ENCODE measurements at places on chromosomes 6 and 20.

DNA sequence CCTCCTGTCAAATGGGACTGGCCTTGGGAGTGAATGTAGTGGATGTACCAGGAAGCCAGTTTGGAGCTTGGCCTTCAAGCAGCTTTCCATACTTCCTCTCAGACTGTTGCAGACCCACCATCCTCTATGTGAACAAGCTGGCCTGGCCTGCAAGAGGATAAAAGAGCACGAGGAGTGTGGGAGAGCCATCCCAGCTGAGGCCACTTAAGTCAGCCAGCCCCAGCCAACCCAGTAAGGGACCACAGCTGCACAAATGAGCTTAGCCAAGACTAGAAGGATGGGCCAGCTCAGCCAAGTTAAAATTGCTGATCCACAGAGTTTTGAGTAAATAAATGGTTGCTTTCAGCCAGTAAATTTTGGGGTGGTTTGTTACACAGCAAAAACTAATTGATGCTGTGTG, 156.9 kb upstream of the SOX4 start:
- no peaks in the 10 kb centered on the region for H3K36me3 ChIP-seq
- DNase-seq = no peak
- H3K4me3 ChIP-seq = no peak overlapping the region
- H3K27me3 ChIP-seq = no peaks in the 10 kb centered on the region
- peaks cover 4% of the 10 kb centered on the region for H3K4me1 ChIP-seq
- no peak overlapping the region for H3K27ac ChIP-seq

DNA sequence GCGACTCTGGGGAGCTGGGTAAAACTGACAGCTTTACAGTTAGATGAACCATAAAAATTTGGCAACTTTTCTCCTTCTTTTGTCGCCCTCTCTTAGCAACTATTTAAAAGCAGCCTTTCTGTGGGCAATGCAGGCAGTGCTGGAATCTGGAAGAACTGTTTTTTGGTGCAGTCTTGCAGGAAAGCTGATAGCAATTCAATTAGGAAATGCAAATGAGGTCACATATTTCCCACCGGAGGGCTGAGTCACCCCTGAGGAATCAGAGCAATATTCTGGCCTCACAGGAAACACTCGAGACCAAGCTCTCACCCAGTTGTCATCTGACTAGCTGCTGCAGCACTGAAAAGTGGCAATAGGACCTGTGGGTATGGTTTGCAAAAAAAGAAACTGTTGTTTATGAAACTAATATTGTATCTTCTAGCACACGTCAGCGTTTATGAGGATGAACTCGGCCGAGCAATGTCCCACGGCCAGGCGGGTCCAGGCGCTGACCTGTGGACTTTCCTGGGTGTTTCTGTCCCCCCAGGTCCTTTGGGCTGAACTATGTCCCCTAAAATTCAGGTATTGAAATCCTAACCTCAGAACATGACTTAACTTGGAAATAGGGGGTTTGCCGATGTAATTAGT, 312.3 kb downstream of the TAF4 start:
- no peaks in the 10 kb centered on the region for H3K4me1 ChIP-seq
- no peaks in the 10 kb centered on the region for H3K27me3 ChIP-seq
- no peak overlapping the region for H3K27ac ChIP-seq
- no peak for DNase-seq
- H3K36me3 ChIP-seq = no peaks in the 10 kb centered on the region

DNA sequence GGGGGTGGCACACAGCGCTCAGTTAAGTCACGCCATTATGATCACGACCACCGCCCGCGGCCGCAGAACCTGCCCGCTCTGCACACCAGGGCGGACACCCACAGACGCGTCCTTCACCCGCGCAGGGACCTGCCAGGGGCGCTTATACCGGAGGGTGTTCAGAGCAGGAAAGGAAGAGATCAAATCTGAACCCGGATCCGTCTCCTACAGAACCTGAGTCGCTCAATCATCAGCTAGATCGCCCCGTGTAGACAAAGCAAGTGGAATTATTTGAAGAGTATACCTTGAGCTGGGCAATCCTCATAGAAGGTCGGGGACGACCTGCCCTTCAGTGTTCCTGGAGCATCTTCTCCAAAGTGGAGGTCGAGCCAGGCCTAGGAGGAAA, 14.4 kb upstream of the ZNF217 start:
- no peaks in the 10 kb centered on the region for H3K4me1 ChIP-seq
- no peak overlapping the region for H3K4me3 ChIP-seq
- H3K36me3 ChIP-seq = no peaks in the 10 kb centered on the region
- no peaks in the 10 kb centered on the region for H3K27me3 ChIP-seq

DNA sequence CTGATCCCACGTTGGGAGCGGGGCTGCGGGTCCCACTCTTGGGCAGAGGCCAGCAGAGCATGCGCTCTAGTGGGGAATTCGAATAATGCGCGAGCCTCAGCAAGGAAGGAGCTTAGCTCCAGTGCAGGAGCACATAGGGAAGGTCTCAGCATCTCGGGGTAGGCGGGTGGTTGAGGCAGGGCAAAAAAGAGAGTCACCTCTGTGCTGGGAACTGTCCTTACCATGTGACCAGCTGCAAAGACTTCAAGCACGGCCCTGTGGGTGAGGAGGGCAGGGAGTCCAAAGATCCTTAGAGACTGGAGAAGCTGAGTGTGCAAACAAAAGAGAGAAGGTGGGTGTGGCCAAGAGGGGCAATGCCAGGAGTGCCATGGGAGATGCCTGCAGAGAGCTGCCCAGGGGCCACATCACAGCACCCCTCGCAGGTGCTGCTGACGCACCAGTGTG, 79.2 kb upstream of the CD93 start:
- no peaks in the 10 kb centered on the region for H3K36me3 ChIP-seq
- H3K27me3 ChIP-seq = no peaks in the 10 kb centered on the region
- no peaks in the 10 kb centered on the region for H3K4me1 ChIP-seq
- H3K4me3 ChIP-seq = no peak overlapping the region

GRCh38 chr6:25579902-25580495, 72.0 kb upstream of the SCGN start:
- no peaks in the 10 kb centered on the region for H3K27me3 ChIP-seq
- no peaks in the 10 kb centered on the region for H3K36me3 ChIP-seq
- no peaks in the 10 kb centered on the region for H3K4me1 ChIP-seq
- no peak overlapping the region for H3K27ac ChIP-seq

DNA sequence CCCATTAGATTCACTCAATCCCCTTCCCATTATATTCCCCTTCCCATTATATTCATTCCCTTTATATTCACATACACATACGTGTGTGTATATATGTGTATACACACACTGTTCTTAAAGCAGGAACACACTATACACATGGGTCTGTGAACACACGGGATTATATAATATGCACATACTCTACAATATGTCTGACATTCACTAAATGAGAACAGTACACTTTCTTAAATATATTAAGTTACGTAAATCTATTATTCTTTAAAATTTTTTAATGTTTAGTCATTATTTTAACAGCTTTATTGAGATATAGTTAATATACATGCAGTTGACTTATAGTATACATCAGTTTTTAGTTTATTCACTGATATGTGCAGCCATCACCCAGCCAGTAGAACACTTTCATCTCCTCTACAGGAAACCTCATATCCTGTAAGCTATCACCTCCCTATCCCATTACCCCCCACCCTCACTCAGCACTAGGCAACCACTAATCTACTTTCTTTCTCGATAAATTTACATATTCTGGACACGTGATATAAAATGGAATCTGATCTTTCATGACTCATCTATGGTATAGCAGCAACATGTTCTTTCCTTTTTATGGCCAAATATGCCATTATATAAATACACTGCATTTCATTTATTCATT, 13.9 kb upstream of the SUMO4 start:
- H3K4me3 ChIP-seq = no peak overlapping the region
- H3K27me3 ChIP-seq = no peaks in the 10 kb centered on the region
- H3K36me3 ChIP-seq = no peaks in the 10 kb centered on the region

- no peak for DNase-seq
- H3K36me3 ChIP-seq = no peaks in the 10 kb centered on the region
- H3K4me1 ChIP-seq = no peaks in the 10 kb centered on the region
- peak overlapping the region; percentile 39 for H3K4me3 ChIP-seq
These were observed 59.9 kb upstream of the MAP3K4 start for GRCh38 chr6:160931378-160932310.

GRCh38 chr6:149221774-149222070, 95.8 kb upstream of the TAB2 start:
- H3K27ac ChIP-seq = no peak overlapping the region
- no peaks in the 10 kb centered on the region for H3K4me1 ChIP-seq
- no peak overlapping the region for H3K4me3 ChIP-seq
- no peaks in the 10 kb centered on the region for H3K36me3 ChIP-seq
- no peaks in the 10 kb centered on the region for H3K27me3 ChIP-seq

GRCh38 chr6:18412068-18412467, 24.9 kb downstream of the RNF144B start:
- H3K27ac ChIP-seq = no peak overlapping the region
- H3K36me3 ChIP-seq = no peaks in the 10 kb centered on the region
- no peak overlapping the region for H3K4me3 ChIP-seq
- H3K27me3 ChIP-seq = no peaks in the 10 kb centered on the region

Data from uterus (tissue), 4 donors.